ENCODE measurements at places on chromosomes 7 and 10. TPM values are rescaled to one million over a fixed set of nuclear protein-coding genes. Genes with fewer than 3 reads are reported as not detected.

GRCh38 chr10:88389456-88389855 is 193.7 kb downstream of the RNLS start:
- peak; percentile 22 for DNase-seq

DNA sequence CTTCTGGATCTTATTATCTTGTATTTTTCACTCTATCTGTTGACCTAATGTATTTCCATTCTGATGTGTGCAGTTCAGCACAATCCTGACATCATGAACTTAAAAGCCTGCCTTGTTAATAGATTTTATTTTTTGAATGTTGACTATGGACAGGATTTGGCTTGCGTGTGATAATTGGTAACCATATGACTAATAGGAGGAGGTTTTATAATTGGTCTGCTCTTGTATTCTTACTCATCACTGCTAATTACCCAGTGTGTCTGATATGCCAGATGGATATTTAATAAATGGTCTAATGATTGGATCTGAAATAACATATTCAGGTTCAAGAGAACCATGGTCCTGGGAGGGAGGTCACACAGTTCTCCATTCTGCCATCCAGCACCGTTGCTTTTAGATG is 45.9 kb downstream of the MTURN start:
- no peak for DNase-seq

The RBM20 gene
- 0.40 TPM for total RNA-seq

DNA sequence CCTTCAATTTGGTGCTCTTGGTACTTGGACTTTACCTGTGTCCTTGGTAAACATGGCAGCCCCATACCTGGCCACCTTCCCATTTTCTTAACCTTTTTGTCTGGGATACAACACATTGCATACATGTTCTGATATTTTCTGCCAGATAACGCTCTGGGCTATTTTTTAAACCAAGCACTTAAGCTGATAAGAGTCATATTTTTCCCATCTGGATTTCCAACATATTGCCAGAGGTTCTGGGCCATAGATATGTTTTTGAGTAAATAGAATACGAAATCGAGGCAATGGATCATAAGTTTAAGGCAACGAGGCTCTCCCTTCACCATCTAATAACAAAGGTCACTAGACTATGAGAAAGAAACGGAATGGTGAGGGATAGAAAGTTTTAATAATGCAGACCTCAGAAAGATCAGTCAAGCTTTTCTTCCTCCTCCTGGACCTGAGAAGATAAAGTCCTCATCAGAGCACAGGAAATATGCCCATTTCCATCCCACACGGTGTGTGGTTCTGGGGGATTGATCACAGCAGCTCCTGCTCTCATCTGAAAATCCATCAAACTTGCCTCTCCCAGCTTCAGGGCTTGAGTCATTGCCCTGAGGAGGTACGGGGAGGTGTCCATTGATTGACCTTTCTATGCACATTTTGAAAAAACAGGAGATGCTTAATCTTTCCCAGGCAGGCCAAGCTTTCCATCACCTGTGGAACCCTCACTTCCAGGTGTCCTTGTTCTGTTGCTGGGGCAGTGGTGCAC is 257.2 kb downstream of the GFRA1 start:
- DNase-seq, result no peak

DNA sequence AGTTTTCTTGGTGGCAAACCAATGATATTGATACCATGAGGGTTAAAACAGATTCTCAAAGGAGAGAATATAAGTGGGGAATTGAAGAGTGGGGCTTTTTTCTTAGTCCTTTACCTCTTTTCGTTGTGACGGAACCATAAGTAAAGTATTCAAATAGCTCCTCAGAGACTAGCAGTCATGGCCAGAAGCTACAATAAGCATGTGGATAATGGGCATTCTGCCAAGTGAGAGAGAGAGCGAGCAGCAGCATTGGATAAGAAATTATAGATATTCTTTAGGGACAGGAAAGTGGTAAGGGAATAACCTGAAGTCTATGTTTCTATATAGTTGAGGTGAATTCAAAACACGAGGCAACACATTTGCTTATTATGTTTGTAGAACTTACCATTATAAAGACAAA is 235.1 kb downstream of the SEMA3E start:
- no peak for DNase-seq

DNA sequence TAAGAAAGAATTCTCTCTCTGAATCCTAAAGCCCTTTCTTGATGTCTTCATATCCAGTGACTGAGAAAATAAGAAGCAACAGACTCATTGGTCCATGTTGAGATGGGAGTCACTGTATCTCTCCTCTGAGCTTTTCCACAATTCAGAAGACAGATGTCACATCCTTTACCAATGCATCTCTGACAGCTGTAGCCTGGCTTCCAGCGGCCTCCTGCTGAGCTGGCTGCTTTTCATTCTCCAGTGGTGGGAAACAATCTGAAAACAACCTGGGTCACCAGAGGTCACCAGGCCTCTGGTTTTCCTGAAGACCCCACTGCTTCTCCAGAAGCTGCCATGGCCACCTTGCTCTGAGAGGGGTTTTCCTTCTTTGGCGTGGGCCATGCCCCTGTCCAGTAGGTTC is 18.3 kb upstream of the RPA3 start:
- no peak for DNase-seq

The PTPRZ1 gene
- total RNA-seq, result 0.30 TPM

The CDH23 gene
- not detected for total RNA-seq

DNA sequence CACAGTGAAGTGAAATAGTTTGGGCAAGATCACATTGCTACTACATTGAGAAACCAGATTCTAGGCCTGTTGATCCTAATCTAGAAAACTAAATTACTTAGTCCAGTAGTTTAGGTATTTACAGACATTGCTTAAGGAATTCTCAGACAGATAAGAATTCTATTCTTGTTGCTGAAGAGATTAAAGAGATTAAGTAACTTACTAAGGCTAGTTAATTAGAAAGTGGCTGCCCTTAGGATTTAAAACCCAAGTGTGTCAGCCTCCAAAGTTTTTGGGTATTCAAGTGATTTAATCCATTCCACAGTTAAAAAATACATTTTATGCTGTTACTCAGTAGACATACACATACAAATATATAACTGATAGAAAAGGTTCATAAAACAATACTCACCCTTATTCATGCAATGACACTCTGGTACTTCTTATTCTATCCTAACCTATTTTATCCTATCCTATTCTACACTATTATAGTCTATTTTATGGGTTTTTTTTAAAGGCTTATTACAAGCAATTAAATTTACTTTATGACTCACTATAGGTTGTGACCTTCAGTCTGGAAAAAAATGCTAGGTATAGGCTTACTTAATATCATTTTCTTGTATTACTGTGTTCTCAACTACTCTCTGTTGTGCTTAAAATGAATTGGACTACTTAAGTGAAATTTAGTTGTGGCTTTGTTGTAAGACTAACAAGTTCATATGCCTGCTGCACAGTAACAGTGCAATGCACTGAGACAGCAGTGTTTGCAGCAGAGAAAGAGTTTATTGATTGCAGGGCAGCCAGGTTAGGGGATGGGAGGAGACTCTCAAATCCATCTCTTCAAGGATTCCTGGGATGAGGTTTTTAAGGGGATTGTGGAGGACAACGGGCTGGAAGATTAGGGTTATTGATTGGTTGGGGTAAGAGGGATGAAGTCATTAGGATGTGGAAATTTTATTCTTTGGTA is 10.7 kb downstream of the SPAM1 start:
- no peak for DNase-seq

DNA sequence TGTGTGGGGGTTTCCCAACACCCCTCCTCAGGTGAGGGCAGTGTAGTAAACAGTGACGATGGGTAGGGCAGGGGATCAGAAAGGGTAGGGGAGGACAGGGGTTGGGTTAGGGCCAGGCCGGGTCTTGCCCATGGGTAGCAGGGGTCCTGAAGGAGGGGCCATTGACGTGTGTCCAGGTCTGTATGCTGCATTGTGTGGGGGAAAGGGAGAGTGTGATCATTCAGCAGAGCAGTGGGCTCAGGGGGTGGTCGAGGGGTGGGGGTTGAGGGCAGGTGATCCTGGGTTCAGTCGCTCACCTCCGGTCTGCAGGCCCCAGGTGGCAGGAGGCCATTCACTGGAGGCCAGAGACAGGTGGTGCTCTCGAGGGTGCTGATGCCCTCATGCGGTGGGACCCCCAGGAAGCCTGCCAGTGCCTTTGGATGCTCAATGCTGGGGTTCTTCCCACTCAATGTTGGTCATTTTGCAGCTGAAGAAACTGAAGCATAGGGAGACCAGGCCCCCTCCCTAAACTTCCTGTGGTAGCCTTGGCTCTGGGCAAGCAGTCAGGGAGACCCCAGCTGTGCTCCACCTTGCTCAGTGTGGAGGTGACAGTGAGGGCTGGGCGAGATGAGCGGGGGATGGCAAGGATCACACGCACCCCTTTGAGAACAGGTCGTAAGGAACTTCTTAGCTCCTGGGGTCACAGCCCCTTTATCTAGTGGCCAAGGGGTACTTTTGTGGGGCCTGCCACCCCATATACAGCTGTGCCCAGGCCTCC is 48.8 kb upstream of the CAMK2B start:
- DNase-seq, result no peak

- peak; percentile 47 for DNase-seq
Measured at GRCh38 chr7:118148930-118149329, 35.0 kb upstream of the LSM8 start.

- no peak for DNase-seq
Measured at GRCh38 chr7:148436571-148436970, 154.0 kb upstream of the C7orf33 start.

GRCh38 chr10:110033701-110034235 is 26.0 kb downstream of the ADD3 start:
- DNase-seq, result no peak

DNA sequence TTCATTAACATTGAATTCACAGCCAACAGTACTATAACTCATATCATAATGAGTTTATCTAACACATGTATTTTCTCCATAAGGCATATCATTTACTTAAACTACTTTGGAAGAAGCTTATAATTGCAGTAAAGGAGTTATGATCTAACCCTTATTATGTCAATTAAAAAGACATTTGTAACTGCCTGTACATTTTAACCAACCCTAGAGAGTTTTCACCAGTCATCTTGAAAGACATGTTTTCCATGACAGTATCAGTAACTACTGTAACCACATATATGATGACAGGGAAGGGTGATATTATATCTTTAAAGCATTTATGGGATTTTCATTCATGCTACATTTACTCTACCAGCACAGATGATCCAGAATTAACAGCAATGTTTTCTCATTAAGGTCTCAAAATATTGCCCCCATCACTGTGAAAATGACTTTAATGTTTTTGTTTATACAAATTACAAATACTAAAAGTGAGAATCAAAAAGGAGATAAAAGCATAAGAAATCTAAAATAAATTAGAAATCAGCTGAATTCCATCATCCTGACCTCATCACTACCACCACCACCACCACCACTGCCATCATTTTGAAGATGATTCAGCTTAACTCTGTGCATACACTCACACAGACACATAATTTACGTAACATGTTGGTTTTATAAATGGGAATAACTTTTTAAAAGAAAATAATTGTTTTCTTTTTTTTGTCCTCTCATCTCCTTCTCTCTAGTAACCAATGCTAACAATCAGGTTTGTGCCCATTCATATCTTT is 53.6 kb downstream of the MKLN1 start:
- peak; percentile 38 for DNase-seq

DNA sequence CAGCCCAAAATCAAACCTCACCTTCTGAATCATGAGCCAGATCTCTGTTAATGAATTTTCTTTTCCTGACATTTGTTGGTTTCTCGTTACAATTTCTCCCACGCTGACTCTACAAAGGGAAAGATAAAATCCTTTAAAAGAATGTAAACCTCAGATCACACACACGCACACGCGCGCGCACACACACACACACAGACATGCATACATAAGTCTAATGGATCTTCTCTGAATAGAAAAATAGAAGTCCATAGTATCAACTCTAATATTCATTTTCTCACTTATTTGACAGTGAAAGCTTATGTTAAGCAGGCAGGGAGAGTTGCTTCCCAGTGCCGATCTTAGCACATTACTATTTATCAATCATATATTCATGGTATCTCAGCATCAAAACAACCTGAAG is 1.4 kb downstream of the ETV1 start:
- no peak for DNase-seq

DNA sequence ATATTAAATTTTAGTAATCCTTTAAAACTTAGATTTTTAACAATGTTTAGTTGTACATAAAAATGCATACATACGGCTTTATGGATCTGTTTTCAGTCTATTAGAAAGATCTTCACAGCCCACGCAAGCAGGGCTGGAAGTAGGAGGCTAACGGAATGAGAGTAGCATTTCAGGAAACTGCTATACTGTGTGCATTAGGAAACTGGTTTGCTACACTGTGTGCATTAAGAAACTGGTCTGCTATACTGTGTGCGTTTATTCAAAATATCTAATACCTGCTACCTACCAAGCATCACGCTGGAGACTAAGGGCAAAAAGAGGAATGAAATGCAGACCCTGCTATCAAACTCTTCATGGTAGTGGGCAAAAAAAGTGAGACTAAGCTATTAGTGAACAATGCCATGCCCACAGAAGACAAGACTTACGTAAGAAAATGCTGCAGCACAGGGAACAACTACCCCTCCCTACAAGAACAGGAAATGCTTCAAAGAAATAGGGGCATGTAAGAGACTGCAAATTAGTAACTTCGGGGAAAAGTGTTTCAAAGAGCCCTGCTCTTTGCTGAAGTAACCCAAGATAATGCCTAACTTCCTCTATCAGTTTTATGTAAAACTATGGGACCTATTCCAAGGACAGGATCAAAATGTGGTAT is 11.3 kb downstream of the RAB11FIP2 start:
- no peak for DNase-seq

The SAP25 gene
- total RNA-seq, result 1.6 TPM
